Activated effector memory CD4-positive, alpha-beta T cell treated with Interleukin-2 at 50 U/mL for 16 hours (primary cell): ENCODE measurements at places on chromosomes 6 and 20.

DNA sequence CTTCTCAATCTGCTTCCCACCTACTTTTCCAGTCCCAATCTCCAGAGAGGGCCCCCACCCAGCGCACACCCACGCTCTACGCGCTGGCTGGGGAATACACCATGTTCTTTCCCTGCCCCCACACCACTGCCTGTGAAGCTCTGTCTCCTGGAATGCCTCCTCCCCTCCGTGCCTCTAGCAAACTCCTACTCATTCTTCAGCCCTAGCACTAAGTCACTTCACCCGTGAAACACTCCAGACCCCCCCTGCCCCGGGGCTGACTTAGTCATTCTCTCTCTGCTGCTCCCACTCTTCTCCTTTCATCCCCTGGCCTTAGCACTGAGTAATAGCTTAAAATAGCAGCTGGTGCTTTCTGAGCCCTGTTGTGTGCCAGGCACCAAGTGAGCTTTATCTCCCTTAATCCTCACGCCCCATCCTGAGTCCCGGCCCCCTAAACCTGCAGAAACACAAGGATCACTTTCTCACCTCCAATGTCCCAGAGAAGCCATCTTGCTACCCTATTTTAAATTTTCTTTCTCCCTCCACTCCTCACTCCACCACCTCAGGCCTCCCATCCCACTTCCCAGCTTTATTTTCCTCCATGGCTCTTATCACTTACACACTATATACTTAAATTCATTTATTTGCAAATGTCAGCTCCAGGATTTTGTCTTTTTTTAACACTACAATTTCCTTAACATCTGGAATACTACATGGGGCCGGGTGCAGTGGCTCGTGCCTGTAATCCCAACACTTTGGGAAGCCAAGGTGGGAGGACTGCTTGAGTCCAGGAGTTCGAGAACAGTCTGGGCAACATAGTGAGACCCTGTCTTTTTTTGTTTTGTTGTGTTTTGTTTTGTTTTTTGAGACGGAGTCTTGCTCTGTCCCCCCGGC is 6.3 kb upstream of the PARD6B start:
- DNase-seq = no peak

DNA sequence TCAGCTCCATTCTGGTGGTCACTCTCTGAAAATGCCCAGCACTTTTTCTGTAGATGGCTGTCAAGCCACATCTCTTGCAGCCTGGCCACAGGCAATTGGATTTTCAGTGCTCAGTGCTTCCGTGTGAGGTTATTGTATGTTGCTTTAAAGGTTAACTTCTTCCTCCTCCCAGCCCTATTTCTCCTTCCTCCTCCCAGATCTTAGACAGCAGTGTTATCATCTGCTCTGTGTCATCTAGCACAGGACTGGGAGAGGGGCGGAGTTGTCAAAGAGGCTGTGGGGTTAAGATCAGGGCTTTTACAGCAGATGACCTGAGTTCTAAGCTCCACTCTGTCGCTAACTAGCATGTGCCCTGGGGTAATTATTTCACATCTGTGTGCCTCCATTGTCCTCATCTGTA is 129.0 kb downstream of the PHACTR3 start:
- DNase-seq = no peak

- no peak for DNase-seq
These were observed 33.3 kb downstream of the LRP11 start for GRCh38 chr6:149830731-149831307.

DNA sequence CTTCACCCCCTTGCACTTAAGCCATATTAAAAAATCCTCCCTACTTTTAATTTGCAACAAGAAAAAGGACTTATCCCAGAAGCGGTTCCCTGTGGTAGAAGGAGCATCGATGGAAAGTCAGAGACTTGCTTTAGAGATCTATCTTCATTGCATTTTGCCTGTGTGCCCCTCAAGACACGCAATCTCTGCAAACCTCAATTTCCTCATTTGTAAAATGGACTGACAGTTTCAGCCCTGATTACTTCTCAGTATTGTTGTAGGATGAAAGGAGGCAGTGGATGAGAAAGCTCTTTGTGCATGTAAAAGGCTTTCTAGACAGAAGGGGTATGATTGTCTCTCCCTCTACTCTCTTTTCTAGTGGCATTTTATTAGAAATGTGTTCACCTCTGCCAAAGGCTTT is 410.2 kb downstream of the CDC5L start:
- DNase-seq = no peak

- DNase-seq = no peak
These were observed 128.0 kb upstream of the TNFAIP3 start for GRCh38 chr6:137738931-137739504.

- DNase-seq = no peak
These were observed 103.3 kb downstream of the BACH2 start for GRCh38 chr6:90193359-90193758.

DNA sequence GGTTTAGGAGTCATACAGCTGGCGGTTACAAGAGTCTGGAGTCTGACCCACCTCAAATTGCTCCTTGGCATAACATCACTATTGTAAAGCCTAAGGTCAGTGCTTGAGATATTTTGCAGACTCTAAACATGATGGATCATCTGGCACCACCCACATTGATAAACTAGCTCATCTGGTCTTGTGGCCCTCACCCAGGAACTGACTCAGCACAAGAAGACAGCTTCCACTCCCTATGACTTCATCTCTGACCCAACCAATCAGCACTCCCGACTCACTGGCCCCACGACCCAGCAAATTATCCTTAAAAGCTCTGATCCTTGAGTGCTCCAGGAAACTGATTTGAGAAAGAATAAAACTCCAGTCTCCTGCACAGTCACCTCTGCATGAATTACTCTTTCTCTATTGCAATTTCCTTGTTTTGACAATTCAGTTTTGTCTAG is 115.9 kb downstream of the CD24 start:
- no peak for DNase-seq

- DNase-seq = no peak
These were observed 299.1 kb upstream of the ID4 start for GRCh38 chr6:19538096-19538495.

DNA sequence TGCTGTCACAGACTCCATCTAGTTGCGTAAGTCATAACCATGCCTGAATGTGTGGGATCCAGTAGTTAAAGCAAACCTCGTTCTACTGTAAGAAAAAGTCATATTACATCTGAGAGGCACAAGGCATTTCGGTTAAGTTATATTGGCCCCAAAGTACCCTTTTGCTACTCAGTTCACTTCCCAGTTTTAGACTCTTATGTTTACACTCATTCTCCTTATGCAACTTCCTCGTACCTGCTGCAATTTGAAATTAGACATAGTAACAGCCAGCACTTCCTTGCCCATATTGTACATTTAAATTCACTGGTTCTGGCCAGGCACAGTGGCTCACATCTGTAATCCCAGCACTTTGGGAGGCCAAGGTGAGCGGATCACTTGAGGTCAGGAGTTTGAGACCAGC is 37.0 kb downstream of the PEX7 start:
- DNase-seq = no peak

DNA sequence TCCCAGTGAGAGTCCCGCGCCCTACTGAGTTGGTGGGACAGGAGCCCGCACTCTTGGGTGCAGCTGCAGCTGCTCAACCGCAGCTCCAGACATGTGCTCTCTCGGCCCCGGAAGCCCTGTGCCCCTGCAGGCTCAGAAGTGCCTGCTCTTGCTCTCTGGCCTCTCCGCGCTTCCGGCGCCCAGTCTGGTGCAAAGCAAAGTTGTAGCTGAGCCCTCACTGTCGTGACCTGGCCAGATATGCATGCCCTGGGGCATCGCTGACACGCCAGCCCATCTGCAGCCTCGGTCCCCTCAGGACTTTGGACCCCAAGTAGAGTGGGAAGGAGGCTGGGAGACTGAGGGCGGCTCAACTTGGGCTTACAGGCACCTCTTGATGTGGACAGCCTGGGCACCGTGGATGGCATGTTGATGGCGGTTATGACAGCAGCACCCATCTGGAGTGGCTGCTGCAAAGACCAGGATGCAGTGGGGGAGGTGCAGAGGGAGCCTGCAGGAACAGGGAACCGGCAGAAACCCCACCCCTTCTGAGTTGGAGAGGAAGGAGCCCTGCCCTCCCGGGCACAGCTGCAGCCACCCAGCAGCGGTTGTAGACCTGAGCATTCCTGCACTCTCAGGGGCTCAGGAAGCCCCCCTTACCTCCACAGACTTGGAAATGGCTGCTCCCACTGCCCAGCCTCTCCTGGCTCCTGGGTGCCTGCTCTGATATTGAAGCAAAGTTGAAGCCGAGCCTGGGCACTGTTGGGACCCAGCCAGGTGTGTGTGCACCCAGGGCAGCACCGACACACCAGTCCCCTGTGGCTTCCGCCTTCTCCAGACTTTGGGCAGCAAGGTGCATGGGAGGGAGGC is 462.6 kb downstream of the TBC1D32 start:
- no peak for DNase-seq

DNA sequence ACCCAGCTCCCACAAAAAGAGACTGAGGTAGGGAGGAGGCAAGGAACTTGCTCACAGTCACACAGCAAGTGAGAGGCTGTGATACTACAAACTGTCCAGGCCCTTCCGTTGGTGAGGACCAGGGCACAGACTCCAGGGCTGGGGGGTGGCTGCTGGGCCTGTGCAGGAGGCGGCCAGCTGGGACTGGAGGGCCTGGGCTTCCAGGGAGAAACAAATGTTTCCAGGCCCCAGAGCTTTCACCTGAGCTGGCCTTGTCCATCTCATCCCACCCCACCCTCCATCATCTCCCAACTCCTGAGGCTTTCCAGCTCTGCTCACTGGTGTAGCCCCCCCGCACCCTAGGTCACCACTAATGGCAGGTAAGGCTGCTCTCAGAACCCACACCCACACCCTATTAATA is 86.0 kb downstream of the GRM4 start:
- DNase-seq = no peak

DNA sequence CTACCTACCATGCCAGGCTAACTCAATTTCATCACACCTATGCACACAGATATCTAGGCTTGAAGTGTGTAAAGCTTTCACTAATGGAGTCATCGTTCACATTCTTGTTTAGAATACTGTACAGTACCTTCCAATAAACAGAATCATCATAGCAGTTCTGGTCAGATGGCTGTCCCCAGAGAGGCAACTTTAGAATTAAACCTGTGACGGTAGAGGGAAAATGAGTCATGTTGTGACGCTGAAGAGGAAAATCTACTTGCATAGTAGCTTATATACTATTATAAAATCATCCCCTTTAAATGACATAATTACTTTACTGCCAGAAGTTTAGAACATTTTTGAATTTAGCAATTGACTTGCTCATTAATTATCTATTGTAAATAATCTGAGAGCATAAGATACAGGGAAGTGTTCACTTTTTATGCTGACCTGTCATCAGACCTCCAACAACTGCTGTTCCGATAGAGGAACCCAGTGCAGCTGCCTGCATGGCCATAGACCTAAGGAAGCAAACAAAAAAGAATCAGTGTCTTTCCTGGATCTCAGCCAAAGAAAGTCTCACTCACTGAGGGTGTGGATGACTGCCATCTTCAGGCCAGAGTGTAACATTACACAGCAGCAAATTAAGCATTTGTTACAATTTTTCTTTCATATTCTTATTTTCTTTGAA is 29.8 kb downstream of the RHAG start:
- no peak for DNase-seq

DNA sequence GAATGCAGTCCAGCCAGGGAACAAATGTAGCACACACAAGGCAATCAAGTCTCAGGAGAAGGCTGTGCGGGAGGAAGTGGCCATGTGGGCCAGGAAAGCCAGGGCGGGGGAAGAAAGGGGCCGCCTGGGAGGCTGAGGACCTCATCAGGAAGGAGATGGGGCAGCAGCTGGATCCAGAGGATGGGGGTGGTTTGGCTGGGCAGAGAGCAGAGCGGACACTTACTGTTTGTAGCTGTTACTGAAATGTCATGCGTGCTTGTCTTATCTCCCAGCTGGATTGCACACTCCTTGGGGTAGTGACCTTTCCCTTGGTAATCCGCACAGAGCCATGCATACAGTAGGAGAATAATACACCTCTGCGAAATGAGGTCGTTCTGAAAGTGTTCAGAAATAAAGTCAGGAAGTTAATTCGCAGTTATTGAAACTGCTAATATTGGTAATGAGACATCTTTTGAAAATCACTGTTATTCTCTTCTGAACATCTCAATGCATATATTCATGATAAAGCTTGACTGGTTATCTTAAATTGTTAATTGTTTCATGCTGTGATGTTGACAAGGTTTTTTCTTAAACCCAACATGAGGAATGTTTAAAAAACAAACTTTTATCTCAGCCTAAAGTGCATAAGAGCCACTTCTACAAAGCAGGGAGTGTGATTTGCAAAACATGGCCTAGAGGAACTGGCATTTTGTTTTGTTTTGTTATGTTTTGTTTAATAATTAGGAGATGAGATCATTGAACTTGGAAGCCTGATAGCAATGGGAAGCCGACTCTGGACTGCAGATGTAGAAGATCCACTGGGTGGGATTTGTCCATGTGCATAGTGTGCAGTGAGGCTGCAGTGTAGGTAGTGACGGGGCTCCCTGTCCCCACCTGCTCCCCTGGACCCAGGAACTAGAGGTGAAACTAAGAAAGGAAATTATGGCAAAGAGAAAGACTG is 18.0 kb upstream of the MAP3K4 start:
- DNase-seq = no peak

DNA sequence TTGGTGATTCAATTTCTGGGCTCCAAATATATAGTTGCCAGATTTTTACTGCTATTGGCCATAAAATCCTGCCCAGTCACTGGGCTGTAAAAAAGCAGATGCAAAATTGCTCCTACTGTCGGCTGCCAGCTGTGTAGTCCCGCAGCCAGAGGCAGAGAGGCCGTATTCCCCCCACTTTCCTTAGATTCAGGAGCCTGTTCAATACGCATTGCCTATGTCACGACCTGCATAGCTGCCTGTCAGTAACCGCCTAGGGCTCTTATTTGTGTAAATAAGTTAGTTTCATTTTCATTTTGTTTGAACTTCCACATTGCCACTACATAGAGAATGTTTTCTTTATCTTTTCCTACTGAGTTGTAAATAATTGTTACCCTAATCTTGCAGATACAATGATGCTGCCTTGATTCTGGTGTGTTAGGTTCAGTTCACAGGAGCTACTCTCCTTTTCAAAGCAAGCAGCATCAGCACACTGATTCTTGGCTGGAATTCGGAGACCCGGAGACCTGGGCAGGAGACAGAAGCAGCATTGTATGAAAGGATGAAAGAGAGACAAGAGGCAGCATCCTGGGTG is 46.0 kb upstream of the UST start:
- DNase-seq = no peak

DNA sequence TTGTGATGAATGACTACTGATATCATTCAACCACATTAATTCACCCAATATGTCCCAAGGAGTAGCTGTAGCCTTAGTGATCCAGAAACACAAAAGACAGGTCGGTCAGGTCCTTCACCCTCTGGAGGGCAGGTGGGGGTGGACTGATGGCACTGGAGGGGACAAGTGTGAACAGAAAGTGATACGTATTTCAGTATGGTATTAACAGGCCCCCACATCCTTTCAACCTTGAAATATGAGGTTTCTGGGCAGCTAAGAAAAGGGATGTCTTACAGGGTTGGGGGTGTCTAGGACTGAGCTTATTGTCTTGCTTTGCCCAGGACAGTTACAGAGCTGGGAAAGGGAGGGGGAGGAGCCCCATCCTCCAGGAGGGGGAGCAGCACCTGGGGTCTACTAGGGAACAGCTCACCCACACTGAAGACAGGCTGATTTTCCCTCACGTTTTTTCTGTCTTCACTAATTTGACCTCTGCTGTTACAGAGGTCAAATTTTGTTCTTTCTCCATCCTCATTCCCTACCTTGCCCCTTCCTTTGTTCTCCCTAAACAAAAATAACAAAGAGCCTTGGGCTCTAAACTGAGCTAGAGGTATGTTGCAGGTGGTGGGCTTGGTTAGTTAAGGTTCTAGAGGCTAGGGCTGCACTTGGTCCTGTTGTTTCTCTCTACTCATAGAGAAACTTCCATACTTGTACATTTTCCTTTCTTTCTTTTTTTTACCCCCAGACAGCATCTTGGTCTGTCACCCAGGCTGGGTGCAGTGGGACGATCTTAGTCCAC is 38.0 kb upstream of the EEF1A1 start:
- DNase-seq = no peak
